ENCODE measurements at places on chromosomes 1 and 21.

- DNase-seq, result no peak
Observed at GRCh38 chr1:224922404-224923164, 6.9 kb upstream of the DNAH14 start.

DNA sequence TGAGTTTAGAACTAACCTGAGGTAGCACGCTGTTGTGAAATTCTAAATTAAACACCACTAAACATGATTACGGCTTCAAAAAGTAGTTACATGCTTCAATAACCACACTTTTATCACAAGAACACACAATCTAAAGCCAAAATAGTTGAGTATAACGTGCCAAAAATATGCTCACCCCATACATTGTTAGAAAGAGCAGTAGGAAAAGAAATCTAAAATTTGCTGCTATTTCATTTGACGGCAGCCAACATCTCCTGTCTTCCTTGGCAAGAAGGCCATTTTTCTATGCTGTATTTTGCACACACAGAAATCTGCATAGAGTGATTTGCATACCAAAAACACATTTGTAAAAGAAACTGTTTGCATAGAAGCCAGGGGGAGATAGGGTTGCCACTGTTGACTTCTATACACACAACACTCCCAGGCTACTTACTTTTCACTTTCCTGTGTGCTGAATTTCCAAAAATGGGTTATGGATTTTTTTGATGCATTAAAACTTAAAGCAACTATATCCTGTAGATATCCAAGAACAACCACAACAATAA lies 42.9 kb upstream of the DMRTB1 start:
- DNase-seq, result no peak

GRCh38 chr1:215146240-215146975 lies 63.9 kb downstream of the KCNK2 start:
- DNase-seq, result no peak

DNA sequence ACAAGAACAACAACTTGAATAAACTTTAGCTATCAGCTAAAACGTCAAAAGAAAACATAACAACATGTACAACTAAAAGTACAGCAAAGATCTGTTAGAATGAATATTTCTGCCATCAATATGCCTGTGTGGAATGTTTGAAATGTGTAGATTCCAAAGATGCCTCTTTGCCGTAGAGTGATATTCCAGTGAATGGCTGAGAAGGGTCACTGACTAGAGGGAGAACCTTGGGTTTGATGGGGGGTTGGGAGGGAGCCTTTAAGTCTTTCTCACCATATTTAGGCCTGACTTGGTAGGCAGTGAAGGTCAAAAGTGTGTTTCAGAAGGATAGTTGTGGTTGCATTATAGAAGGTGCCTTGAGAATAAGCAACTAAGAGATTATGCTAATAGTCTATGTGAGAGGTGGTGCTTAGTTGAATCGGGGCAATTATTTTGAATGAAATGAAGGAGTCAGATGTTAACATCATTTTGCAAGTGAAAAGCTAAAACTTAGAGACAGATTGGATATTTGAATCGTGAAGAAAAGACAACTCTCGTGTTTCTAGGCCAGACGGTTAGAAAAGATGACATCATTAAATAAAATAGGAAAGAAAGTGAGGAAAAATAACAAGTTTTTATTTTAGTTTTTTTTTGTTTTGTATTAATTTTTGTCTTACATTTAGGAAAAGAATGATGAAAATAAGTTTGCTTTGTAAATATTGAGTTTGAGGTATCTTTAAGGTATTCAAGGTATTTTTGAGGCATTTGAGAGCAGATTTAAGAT lies 53.8 kb downstream of the PLA2G4A start:
- no peak for DNase-seq

DNA sequence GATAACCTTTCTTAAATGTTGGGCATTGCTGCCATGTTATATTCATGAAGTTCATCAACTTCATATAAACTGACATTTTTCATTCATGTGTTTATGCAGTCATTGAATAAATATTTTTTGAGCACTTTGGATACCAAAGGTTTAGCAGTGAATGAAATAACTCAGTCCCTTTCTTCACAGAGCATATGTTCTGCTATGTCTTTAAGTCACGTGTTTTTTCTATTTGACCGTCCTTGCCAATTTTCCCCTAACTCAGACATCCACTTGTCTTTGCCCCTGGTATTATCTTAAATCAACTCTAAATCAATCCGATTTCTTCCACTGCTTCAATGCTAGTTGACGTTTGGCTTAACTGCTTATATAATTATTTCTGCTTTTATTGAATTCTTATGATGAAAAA lies 16.6 kb downstream of the ADARB1 start:
- no peak for DNase-seq

DNA sequence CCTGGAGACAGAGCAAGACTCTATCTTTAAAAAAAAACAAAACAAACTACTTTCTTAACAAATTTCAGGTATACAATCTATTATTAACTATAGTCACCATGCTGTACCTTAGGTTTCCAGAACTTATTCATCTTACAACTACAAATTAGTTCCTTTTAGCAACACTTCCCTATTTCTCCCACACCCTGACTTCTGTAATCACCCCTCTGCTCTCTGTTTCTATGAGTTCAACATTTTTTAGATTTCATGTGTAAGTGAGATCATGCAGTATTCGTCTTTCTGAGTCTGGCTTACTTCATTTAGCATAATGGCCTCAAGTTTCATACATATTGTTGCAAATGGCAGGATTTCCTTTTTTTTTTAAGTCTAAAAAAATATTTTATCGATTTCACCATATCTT lies 77.9 kb upstream of the LPGAT1 start:
- DNase-seq, result no peak

GRCh38 chr1:84896279-84896678 lies 3.3 kb upstream of the LPAR3 start:
- no peak for DNase-seq

DNA sequence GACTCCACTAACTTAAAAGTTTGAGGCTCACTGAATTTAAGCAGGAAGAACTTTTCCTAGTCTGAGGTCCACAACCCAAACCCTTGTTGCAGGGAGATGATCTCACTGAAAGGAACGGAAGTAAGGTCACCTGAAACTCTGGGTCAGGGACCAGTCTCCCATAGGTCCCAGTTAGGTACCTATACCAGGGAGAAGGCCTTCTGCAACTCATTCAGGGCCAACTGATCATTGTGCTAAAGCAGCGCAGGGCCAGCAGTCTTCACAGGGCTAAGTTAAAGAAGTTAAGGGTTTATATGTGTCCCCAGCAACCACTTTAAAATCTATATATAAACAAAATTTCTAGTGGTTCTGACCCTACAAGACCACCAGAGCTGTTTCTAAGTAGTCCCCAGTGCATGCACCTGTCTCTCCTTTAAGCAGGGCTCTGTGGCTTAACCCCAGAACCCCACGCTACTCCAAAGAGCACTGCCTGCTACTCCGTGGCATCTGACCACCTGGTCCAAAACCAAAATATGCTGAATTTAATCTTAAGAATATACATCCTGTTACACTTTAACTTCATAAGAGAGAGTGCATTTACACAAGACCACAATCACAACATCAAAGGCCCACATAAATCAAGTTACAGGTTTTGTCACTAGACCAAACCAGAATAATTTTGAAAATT lies 2.8 kb downstream of the SRSF10 start:
- no peak for DNase-seq

GRCh38 chr1:29624320-29625083 lies 388.2 kb downstream of the PTPRU start:
- DNase-seq, result no peak

DNA sequence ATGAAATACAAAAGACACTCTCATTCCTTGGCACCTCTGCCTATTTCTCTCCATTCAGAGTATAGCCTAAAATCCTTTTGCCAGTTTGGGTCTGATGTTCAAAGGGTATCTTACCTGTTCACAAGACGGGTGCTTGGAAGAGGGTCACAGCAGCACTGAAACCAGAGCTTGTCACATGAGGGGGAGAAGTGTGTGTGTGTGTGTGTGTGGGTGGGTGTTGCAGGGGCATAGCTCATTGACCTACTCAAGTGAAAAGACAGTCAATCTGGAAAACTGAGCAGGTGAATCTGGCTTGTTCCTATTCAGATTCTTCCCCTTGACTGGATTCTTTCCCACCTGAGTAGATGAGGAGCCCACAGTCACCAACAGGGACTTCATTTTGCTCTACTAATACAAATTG lies 63.9 kb downstream of the KCTD3 start:
- no peak for DNase-seq

- no peak for DNase-seq
Observed at GRCh38 chr1:45400049-45400448, 59.8 kb upstream of the MUTYH start.

- DNase-seq, result no peak
Observed at GRCh38 chr1:186512698-186513457, 52.0 kb upstream of the PDC start.

- DNase-seq, result no peak
Observed at GRCh38 chr21:39073717-39074116, 109.5 kb downstream of the PSMG1 start.

DNA sequence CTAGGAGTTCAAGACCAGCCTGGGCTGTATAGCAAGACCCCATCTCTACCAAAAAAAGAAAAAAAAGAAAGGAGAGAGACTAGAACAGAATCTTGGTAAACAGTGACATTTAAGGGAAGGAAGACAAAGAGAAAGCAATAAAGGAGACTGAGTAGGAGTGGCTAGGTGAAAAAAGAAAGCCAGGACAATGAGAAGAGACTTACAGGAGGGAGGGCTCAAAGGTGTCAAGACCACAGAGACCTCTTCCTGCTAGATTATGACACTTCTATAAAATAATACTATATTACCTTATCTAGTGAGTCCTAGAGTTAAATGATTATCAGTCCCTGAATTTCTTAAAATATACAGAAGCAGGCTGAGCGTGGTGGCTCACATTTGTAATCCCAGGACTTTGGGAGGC lies 10.1 kb upstream of the EPRS1 start:
- DNase-seq, result no peak

DNA sequence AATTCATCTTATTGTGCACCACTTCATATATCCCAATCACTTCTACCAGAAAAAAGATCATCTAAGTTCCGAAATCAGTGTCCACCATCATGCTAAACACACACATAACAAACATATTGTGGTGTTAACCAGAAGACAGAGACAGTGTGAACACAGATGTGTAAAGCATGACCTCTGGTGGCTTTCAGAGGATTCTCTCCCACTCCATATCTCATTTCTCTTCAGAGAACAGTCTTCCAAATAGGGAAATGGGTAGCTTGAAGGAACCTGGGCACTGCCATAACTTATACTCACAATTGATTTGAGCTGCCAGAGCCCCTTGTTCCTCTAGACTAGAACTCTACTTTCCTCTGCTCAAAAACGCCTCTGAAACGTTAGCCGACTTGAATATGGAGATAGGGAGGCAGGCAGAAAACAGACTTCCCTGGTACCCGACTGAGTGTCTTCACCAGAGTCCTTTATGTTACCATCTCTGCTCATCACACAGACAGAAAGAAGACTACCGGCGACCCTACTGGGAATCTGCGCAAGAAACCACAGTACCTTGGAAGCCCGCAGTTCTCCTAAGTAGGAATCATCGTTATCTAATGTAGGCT lies 1.8 kb upstream of the ELAPOR1 start:
- DNase-seq, result no peak

DNA sequence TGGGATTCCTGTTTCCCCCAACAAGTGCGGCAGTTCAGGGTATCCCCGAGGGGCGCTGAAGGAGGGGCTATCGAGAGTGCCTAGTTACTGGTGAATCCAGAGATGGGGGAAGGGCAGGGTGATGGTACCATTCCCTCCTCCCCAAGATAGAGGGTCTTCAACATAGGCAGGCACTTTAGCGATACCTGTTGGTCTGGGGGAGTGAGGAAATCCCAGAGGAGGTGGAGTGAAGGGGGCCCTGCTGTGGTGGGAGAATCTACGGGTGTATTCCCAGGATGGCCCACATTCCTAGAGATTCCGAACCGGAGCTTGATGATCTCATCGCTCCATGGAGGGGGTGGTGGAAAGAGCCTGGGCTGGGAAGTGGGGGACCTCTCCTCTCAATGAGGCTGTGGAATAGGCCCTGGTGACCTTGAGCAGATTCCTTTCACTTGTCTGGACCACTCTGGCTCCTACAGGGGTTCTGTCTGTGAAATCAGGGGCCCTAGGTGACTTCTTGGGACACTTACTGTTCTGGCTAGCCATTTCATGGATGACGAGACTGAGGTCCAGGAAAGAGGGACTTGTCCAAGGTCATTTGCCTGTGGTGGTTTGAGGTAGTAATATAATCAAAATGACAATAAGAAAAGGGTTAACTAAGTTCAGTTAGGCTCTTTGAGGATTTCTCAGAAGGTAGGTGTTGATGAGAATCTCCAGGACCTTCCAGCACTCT lies 52.7 kb upstream of the SYNC start:
- no peak for DNase-seq

- no peak for DNase-seq
Observed at GRCh38 chr21:28893687-28894086, 99.0 kb downstream of the LTN1 start.

- no peak for DNase-seq
Observed at GRCh38 chr1:111192658-111193519, 7.6 kb downstream of the DENND2D start.

DNA sequence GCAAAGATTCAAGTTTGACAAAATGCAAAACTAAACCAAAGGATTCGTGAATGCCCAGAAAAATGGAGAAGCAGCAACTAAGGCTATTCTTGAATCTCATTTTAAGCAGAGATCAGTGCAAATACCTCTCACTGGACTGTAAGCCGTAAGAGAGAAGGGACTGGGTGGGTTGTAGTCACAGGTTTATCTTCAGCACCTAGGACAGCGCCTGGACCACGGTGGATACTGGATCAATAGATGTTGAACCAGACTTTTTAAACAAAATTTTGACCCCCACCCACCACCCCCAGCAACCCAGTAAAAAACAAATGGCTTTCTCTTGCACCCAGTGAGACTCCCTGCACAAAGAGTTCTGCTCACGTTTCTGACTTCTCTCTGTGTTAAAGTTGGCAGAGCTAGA lies 347.1 kb downstream of the AJAP1 start:
- no peak for DNase-seq

DNA sequence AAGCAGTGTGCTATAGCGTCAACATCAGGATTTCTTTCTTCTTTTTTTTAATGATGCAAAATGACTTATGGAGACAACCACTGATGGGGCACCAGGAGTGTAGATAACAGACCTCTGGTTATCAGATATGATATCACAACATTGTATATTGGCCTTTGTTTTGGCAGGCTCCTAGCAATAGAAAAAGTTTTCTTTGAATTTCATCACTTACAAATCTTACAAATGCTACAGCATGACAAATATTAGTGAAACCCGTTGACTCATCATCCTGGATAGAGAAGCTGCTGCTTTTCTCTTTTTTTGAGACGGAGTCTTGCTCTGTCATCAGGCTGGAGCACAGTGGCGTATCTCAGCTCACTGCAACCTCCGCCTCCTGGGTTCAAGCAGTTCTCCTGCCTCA lies 92.9 kb downstream of the LTN1 start:
- DNase-seq, result no peak

DNA sequence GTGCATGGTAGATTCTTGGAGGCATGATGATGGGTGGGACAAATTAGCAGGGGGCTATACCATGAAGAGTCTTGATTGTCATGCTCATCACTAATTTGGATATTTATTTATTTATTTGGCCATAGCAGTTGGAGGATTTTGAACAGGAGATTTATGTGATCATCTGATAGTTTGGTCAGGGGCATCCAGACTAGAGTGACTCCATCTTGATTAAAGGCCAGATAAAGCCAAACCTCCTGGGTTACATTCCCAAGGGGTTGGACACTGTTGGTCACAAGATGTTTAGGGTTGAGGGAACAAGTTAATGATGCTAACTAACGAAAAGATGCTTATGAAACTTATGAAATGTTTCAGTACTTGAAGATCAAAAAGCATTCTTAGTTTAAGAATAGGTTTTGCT lies 139.8 kb downstream of the MAST2 start:
- no peak for DNase-seq

- no peak for DNase-seq
Observed at GRCh38 chr1:53182716-53183094, 13.9 kb upstream of the CPT2 start.

- no peak for DNase-seq
Observed at GRCh38 chr1:19656780-19657466, 7.8 kb upstream of the HTR6 start.

Measured in activated naive CD4-positive, alpha-beta T cell treated with Interleukin-2 at 50 U/mL for 16 hours (primary cell).